ENCODE measurements at places on chromosomes 6 and 20.
A peak's percentile ranks its signal among the peaks of the same experiment; 100 is the strongest.

- DNase-seq, result no peak
Observed at GRCh38 chr6:164741938-164742451, 567.4 kb downstream of the C6orf118 start.

- DNase-seq, result no peak
Observed at GRCh38 chr20:63042448-63043071, 35.8 kb upstream of the BHLHE23 start.

DNA sequence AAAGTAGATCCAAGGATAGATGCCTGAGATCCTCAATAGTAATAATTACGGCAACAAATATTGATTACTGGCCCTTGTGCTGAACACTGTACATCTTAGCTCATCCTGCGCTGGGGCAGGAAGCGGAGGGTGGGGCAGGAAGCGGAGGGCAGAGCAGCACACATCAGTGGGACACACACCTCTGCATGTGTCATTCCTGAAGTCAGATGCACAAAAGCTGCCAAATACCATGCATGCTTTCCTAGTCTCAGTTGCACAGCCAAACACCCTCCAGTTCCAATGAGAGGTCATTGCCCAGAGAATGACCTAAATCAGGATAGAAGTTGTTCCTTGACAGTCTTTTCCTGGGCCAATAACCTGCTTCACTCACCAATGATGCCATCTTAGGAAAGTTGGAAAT is 74.4 kb upstream of the FOXC1 start:
- no peak for DNase-seq

DNA sequence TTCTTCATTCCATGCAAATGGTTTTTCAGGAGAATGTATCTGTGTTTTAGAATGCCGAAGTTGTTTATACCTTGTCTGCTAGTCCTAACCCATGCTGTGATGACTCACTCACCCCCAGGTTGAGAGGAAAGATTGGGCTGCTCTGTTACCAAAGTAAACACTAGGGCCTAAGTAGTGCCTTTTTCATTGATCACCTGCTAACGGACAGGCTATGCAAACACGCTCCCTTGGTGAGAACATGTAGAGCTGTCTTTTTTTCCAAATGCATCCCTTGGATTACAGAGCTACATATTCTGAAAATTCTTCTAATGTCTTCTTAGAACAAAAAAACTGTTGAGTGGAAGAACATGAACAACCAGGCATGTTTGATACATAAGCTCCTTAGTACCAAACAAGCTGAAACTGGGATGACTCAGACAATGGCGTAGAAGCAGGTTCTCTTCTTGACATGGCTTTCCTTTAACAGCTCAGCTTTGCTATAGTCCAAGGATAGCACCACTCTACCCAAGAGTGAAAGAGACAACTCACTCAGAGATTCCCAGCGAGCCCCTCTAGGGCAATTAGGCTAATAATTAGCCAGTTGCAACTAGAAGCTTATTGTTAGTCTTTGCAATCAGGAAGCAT is 20.5 kb downstream of the PERP start:
- peak; percentile 87 for DNase-seq

- peak; percentile 52 for DNase-seq
Observed at GRCh38 chr6:21935561-21936028, 342.0 kb downstream of the SOX4 start.

DNA sequence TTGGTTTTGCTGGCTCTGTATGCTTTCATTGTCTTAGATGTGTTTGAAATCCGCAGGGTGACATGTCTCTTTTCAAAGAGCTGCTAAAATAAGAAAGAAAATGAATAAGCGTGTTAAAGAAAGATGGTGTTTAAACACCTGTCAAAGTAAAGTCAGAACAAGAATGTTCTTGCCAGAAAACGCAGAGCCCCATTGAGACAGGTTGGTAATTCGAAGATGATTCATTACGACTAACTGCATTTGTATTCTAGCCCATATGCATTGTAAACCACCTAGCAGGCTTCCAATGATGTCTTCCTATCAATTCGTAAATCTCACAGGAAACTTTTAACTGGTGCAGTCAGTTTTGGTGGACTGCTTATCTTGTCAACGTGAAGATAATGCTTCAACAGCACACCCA is 16.8 kb downstream of the PHACTR2 start:
- no peak for DNase-seq

DNA sequence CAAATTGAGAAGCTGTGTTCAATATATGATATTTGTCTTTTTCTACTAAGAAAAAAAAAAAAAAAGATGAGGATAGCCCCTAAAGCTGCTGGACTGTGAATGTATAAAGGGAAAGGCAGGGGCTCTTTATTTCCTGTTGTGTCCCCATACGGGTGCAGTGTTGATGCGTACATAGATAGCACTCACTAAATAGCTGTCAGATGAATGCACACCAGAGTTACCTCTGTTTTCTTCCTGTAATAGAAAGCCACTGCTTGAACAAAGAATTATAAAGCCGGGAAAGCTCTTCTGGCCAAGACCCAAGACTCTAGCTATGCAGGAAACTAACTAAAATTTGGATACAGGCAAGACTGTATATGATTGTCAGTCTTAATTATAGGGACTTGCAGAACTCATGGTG is 260.0 kb downstream of the FARS2 start:
- DNase-seq, result no peak

DNA sequence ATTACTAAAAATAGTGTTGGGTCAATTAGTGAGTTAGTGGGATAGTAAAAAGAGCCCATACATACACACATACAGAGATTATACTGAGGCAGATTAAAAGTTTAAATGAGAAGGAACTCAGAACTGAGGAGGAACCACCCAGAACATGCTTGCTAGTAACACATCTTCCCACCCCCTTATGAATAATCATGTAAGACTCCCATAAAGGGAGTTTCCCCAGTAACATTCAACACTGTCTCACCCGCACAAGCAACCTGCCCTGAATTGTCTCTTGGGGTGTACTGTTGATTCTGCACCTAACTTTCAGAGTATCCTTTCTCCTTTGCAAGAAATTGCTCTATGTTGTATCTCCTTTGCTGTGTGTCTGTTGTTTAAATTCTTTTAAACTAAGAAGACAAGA is 11.1 kb upstream of the HLA-DQB2 start:
- DNase-seq, result no peak

DNA sequence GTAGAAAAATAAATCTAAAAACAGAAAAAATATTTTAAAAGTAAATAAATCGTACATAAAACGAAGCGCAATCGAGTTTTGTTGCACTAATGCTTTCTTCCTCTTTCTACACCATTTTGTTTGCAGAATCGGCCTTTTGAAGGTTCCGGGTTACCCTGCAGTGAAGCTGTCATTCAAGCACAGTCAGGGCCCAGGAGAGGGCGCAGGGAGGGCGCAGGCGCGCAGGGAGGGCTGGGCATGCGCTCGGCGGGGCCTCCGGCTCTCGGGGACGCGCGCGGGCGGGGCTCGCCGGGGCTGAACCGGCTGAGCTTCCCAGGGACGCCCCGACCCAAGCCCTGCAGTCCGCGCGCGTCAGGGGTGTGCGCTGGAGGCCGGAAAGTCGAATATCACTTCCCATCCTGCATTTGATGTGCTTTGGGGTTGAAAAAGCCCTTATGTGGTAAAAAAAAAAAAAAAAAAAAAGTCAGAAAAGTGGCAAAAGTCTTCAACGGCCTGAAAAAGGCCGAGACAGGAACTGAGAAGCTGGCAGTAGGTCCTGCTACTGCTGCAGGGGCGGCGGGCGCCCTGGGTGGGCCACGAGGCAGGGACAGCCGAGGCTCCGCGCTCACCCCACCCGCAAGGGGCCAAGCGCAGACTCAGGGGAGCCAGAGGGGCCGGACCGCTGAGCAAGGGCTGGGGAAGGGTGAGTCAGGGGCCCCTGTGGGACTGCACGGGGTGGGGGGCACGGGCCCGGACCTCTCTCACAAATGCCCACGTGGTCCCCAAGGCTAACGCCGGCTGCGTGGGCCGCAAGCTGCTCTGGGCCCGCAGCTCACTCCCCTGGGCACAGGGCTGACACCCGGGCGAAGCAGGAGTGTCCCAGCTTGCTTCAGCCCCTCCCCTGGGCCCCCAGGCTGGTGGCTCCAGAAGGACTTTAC is 40.5 kb downstream of the THBS2 start:
- peak; percentile 88 for DNase-seq

DNA sequence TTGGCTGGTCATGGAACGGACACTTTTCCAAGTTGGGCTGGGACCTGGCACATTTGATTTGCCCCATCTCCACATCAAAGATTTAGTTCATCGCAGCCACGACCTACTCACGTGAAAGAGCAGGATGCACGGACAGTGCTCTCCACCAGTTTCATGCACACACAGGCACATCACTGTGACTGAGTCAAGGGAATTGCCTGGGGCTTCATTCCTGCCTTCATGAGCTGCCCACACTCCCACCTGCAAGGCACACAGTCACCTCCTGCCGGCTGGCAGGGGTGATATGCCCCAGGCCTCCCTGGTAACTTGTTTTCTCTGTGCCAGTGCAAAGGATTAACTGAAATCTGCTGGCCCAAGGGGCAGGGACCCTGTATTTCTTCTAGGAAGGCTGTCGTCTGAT is 23.3 kb upstream of the CST1 start:
- DNase-seq, result no peak

DNA sequence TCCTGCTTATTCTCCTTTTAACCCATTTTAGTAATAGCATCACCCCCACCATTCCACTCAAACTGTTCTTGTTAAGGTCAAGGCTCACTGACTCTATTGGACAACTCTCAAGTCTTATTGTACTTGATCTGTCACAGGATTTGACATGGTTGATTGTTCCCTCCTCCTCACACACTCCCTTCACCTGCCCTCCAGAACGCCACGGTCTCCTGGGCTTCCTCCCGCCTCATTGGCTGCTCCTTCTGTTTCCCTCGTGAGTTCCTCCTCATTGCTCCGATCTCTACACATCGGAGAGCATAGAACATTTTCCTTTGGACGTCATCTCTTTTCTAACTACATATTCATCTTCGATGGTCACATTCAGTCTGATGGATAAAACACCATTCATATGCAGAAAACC is 55.1 kb downstream of the STMND1 start:
- no peak for DNase-seq

DNA sequence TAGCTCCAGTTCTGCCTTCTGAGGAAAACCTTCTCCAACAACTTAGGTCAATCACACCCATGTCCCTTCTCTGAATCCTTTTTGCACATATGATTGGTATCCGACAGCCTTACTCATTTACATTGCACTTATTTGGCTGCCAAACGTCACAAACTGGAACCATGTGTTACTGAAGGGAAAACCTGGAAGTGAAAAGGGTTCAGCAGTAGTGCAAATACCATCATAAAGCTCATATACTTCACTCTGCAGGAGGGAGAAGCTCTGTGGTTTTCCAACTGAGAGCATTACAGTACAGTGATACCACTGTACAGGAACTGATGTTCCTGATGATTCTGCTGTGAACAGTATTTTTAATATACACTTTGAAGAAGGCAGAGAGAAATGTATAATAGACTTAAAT is 87.8 kb downstream of the SLC16A10 start:
- DNase-seq, result peak; percentile 68

GRCh38 chr6:26197933-26198721 is 110.9 kb downstream of the HFE start:
- DNase-seq, result peak; percentile 49

DNA sequence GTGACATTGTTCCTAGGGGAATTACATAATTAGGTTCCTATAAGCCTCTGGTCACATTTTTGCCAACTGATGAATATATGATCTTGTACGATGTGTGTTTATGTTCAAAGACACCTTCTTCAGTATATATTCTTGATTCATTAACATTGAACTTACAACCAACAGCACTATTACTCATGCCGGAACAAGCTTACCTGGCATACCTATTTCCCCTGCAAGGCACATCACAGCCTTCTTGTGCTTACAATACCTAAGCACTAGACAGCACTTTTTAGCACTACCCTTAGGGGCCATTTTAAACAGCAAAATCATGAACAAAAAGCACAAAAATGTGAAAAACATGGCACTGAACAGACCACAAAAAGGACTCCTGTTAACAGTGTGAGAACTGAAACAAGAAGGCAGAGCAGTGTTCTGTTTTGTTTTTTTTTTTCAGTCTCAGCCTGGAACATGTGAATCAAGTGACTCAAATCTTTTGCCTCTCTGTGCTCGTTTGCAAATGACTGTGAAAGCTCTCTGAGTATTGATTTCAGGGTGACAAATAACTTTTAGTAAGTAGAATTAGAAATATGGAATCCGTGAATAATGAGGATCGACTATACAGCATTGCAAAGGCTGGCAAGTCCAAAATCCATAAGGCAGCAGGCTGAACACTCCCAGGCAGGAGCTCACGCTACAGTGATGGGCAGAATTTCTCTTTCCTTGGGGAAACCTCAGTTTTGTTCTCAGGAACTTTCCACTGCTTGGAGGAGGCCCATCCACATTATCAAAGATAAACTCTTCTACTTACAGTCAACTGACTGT is 102.3 kb upstream of the TSHZ2 start:
- DNase-seq, result no peak

DNA sequence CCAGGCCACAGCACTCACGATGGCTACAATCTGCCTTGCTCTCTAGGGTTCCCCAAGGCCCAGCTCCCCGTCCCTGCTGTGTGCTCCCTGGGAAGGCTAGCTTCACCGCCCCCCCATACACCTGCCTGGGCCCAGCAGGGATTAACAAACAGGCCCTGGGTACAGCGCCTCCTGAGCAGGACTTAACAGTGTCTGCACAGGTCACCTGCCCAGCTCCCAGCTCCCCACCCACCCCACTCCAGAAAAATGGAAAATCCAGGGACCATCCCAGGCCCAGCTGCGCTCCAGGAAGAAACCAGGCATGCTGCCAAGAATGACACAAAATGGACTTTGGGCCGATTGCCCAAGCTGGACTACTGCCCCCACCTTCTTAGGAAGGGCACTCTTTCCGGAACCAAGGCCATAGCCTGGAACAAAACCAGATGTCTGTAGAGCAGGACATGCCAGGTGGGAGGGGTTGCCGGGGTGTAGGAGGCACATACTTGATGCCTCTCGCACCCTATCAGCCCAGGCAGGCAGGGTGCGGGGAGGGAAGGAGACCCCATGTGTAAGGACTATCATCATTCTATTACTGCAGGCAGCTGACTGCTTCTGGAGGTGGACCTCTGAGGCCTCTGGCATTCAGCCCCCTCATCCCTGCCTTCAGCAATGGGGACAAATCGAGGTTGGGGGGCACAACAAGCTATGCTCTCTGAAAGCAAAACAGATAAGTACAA is 104.9 kb downstream of the SNX5 start:
- DNase-seq, result peak; percentile 37

GRCh38 chr6:5138995-5139827 is 54.1 kb downstream of the PPP1R3G start:
- no peak for DNase-seq

DNA sequence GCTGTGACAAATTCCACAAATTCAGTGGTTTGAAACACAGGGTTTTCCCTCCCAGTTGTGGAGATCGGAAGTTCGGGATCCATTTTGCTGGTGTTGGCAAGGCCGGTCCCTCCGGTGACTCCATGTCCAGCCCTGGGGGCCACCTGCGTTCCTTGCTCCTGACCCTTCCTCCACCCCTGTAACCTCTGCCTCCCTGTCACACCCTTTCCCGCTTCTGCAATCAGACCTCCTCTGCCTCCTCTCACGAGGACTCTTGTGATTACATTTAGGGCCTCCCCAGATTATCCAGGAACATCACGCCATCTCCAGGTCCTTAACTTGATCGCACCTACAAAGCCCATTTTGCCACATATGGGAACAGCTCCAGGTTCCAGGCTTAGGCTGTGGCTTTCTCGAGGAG is 12.5 kb downstream of the RPS6KA2 start:
- no peak for DNase-seq

GRCh38 chr6:164075981-164076615 is 661.6 kb downstream of the QKI start:
- DNase-seq, result no peak

All from astrocyte of the spinal cord (primary cell).